ENCODE measurements at places on chromosomes 7 and 10.

GRCh38 chr10:132131581-132132420, 54.9 kb upstream of the DPYSL4 start:
- peak; percentile 32 for DNase-seq

DNA sequence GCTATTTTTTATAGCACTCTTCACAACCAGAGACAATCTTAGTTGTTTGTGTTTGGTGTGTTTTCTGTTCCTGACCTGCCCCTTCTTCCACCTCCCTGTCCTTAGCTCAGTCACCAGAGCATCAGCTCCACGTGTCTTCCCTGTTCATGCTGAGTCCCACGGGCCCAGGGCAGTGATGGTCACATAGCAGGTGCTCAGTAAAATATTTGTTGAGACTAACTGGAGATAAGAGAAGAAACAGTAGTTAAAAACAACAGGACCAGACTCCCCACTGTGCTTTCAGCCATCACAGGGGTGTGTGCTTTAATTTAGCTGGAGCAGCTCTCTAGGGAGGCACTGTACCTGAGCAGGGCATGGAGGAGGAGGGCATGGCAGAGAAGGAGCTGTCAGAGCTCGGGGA, 307.3 kb upstream of the ZNF32 start:
- DNase-seq: no peak

DNA sequence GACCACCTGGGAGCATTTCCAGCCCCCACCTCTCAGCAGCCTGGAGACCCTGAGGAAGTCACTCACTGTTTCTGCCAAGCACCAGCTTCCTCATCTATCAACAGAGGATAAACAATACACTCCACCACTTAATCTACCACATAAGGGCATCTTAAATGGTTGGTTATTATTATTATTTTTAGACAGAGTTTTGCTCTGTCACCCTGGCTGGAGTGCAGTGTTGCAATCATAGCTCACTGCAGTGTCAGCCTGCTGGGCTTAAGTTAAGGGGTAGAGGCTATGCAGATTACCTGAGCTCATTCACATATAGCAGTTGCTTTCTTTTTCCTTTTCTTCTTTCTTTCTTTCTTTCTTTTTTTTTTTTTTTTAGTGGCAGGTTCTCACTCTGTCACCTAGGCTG, 59.5 kb upstream of the ELN start:
- no peak for DNase-seq

- no peak for DNase-seq
Observed at GRCh38 chr7:114392686-114393085, 21.9 kb upstream of the FOXP2 start.

DNA sequence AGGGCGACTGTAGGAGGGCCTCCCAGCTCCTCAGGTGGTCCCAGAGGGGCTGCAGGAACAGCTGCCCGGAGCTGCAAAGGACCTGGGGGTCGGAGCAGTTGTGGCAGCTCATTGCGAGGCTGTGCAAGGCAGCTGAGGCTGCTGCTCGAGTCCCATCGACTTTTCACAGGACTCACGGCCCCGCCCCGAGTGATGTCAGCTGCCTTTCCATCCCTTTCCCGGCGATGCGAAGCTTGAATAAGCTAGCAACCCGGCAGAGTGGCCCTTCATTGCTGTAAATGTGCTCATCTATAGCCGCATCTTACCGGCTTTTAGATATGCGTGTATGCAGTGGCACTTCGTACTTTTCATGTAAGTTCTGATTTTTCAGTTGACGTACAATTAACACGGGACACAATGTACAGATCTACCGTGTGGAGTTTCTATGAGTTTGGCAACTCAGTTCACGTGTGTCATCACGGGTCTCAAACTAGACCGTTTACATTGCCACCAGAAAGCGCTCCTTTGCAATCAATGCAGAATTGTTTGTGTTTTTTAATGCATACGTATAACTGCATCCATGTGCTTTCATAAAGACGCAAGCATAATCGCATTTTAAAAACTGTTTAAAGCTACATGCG, at the start of gene CH25H:
Gene CH25H, minus strand, starts transcription at position 137 of the 620 bp plus-strand sequence. Its CDS starts 25 bp downstream, at position 112.
- peak; percentile 84 for DNase-seq

- DNase-seq: no peak
Observed at GRCh38 chr10:36608251-36608650, 517.1 kb upstream of the ANKRD30A start.

GRCh38 chr7:96052860-96053470, 268.9 kb downstream of the SLC25A13 start:
- no peak for DNase-seq

DNA sequence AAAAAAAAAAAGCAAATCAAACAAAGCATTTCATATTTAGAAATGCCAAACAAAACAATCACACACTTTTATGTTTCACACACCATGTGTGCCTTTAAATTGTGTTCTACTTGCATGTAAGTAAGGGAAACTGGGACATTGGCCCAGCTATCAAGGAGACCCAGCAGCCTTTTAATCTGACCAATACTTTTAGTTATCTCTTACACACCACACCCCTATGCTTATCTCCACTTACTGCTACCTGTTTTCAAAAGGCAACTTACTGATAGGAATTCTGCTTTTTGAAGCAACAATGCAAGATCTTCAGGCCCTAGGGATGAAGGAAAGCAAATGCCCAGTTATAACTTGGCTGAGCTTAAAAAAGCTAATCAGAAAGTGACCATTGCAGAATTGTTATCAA, 1244.8 kb upstream of the SORCS1 start:
- DNase-seq: no peak

GRCh38 chr7:133649593-133649992, 396.7 kb downstream of the EXOC4 start:
- DNase-seq: no peak

DNA sequence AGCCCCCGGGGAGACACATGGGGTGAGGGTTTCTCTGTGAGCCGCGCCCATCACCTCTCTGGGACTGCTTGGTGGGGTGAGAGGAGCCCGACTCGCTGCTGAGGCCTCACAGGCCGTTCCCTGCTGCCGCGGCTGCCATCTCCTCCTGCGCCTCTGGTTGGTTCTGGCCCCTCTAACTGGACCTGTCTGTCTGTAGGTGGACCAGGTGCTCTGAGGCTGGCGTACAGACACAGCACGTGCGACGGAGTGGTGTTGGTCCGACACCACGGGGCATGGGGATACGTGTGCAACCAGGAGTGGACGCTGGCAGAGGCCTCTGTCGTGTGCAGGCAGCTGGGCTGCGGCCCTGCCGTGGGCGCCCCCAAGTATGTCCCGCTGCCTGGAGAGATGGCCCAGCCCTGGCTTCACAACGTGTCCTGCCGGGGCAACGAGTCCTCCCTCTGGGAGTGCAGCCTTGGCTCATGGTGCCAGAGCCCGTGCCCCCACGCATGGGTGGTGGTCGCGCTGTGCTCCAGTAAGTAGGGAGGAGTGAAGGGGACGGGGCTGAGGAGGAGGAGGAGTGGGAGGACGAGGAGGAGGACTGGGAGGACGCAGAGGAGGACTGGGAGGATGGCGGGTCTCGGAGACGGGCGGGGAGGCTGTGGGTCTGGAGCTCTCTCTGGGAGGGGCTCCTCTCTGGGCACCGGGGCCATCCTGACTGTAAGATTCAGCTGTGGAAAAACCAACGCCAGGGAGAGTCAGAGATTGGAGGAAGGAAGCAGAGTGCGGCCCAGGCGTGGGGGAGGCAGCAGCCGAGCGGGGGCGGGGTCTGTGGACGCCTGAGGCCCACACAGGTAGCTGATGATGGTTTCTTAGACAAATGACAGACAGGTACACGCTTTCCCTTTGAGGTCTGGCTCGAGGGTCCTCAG, 2.6 kb downstream of the SCART1 start:
- no peak for DNase-seq

All from tibial artery (tissue), 4 donors.